ENCODE measurements at places on chromosomes 6 and 20. TPM values are rescaled to one million over a fixed set of nuclear protein-coding genes. Genes with fewer than 3 reads are reported as not detected.

DNA sequence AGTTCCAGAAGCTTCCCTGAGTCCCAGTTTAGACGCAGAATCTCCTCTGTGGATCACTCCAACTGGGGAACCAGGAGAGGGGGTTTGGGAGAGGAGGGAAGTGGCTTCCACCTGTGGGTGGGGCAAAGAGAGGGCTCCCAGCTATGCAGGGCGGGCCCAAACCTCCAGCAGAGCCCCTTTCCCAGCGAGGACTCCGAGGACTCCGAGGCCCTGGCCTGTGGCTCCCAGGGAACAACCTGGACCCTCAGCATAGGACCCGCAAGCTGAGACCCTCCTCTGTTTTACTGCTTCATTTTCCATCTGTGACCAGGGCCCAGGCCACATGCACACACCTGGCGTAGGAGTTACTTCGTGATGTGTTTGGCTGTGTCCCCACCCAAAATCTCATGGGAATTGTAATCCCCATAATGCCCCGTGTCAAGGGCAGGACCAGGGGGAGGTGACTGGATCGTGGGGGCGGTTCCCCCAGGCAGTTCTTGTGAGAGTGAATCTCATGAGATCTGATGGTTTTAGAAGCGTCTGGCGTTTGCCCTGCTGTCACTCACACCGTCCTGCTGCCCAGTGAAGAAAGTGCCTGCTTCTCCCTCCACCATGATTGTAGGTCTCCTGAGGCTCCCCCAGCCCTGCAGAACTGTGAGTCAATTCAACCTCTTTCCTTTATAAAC, 27.9 kb downstream of the NTSR1 start:
- H3K27me3 ChIP-seq = peaks cover 20% of the 10 kb centered on the region
- H3K4me1 ChIP-seq = peaks cover 11% of the 10 kb centered on the region
- peak; percentile 63 for DNase-seq
- H3K4me3 ChIP-seq = no peak overlapping the region

The OR2J3 gene
- not detected for total RNA-seq

DNA sequence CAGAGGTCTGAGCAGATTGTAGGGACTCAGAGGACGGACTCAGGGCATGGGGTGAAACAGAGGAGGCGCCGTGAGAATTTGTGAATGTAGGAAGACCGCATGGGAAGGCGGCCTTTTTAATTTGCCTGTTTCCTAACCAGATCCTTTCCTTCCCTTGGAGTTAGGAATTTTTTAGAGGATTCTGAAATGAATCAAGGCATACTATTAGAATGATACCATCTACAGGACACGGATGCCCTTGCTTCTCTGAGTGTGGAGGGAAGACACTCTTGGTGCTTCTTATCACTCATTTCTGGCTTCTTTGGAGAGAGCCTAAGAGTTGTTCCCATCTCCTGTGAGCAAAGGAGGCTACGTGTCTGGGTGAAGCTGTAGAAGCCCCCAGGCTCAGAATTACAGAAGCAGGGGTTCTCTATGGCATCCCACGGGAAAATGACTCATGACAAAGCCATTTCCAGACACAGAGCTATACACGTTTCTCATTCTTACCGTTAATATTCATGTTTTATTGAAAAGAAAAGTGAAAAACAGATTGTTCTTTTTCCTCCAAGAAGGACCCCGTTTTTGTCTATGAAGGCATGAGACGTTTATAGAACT, 148.5 kb downstream of the EDN3 start:
- H3K4me3 ChIP-seq = no peak overlapping the region
- H3K4me1 ChIP-seq = peaks cover 10% of the 10 kb centered on the region
- H3K27me3 ChIP-seq = peaks cover 2% of the 10 kb centered on the region

The MMS22L gene
- total RNA-seq = 7.6 TPM

DNA sequence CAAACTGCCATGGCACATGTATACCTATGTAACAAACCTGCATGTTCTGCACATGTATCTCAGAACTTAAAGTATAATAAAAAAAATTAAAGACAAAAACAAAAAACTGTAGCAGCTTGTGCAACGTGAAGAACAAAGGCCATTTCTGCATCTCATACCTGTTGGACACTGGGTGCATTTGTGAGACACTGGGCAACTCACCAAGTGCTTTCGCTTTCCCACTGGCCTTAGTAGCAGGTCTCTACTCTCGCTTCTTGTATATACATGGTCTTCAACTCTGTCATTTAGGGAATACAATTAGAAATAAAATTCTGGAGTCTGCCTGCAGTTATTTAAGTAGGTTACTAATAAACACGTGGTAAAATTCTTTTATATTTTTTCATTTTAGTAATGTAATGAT, 423.8 kb downstream of the CBLN4 start:
- H3K36me3 ChIP-seq = no peaks in the 10 kb centered on the region
- H3K27ac ChIP-seq = no peak overlapping the region
- no peak overlapping the region for H3K4me3 ChIP-seq

The SLC4A11 gene
- total RNA-seq = 4.9 TPM

DNA sequence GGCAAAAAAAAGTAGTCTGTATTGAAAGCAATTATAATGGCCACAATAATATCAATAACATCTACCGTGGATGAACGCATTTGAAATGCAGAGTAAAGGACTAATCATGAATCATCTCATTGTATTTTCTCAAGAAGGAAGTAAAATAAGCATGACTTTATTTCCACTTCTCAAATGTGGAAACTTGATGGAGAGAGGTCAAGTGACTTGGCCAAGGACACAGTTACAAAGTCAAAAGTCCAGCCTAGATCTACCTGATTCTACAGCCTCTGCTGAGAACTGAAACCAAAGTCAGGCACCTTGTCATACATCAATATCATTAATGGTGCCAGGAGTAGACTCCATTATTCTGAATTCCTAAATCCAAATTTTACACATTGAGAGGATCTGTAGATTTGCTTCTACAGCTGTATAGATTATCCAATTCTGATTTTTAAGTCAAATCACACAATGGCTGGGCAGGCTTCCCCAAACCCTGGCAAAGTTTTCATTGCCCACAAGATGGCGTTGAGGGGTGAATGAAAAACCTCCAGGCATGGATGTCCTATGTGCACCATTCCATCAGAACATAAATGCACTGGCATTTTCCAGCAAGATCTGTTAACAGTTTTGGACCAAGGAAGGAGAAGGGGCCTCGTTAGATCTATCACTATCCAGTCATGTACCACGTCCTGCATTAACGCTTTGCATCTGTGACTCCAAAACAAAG, 423.1 kb downstream of the MAFB start:
- no peaks in the 10 kb centered on the region for H3K4me1 ChIP-seq
- no peak overlapping the region for H3K4me3 ChIP-seq
- H3K36me3 ChIP-seq = no peaks in the 10 kb centered on the region
- no peak overlapping the region for H3K27ac ChIP-seq
- DNase-seq = no peak

The MEI4 gene
- total RNA-seq = not detected

GRCh38 chr6:21769405-21769861, 175.9 kb downstream of the SOX4 start:
- H3K4me1 ChIP-seq = peaks cover 53% of the 10 kb centered on the region
- peak overlapping the region; percentile 85 for H3K27ac ChIP-seq
- no peaks in the 10 kb centered on the region for H3K27me3 ChIP-seq
- no peaks in the 10 kb centered on the region for H3K36me3 ChIP-seq
- peak overlapping the region; percentile 1 for H3K4me3 ChIP-seq

DNA sequence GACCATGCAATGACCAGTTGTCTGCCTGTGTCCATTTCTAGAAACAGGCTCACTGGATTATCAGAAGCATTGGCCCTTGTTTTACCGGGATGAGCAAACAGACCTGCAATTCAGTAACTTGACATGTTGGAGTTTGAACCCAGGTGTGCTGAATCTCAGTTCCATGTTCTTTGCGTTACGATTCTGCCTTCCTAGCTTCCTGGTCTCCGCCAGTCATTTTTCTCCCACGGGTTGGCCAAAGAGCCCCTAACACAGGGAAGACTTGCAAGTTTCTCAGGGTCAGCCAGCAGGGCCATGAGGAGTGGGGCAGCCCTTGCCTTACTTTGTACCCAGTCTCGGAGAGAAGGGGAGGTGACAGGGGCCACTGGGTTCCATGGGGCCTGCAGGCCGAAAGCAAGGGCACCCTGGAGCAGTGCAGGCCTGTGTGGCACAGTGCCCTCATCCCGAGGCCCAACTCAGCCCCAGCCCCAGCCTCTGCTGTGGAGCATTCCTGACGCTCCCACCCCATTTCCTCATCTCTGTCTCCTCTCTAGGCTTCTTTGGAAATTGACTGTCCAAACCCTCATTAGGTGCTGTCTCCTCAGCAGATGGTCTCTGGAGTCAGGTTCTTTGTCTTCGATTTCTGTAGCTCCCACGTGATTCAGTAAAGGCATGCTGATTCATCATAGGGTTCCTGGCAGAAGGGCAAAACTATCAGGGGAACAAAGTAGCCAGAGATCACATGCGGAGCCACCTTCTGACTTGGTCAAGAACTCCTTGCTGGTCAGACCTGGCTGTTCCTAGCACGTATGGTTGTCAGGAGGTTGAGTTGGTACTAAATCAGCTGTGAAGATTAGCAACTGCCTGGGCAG, 23.6 kb downstream of the CDS2 start:
- no peak for DNase-seq
- H3K4me1 ChIP-seq = peaks cover 26% of the 10 kb centered on the region
- no peaks in the 10 kb centered on the region for H3K27me3 ChIP-seq
- no peak overlapping the region for H3K27ac ChIP-seq
- H3K36me3 ChIP-seq = no peaks in the 10 kb centered on the region

- no peaks in the 10 kb centered on the region for H3K36me3 ChIP-seq
- DNase-seq = no peak
- H3K4me1 ChIP-seq = peaks cover 19% of the 10 kb centered on the region
- H3K27me3 ChIP-seq = peaks cover 5% of the 10 kb centered on the region
These were observed 63.4 kb downstream of the QRSL1 start for GRCh38 chr6:106692819-106693208.

DNA sequence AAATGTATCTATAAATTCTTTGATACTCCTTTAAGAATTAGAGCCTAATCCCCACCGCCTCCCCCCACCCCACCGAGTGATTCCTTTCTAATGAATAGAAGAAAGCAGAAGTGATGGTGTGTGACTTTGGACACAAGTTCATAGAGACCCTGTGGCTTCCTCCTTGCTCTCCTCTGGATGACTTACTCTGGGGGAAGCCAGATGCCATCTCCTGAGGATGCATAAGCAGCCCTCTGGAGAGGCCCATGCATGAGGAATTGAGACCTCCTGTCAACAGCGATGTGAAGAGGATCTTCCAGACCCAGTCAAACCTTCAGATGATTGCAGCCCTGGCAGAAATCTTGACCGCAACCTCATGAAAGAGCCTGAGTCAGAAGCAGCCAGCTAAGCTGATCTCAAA, 21.1 kb downstream of the AHCY start:
- peaks cover 59% of the 10 kb centered on the region for H3K36me3 ChIP-seq
- H3K27ac ChIP-seq = no peak overlapping the region
- H3K4me1 ChIP-seq = no peaks in the 10 kb centered on the region
- no peak for DNase-seq

GRCh38 chr6:16230953-16231352, 7.4 kb upstream of the GMPR start:
- H3K27ac ChIP-seq = no peak overlapping the region
- no peaks in the 10 kb centered on the region for H3K27me3 ChIP-seq
- peaks cover 2% of the 10 kb centered on the region for H3K36me3 ChIP-seq
- H3K4me1 ChIP-seq = peaks cover 7% of the 10 kb centered on the region

The KCNQ2 gene
- total RNA-seq = not detected

DNA sequence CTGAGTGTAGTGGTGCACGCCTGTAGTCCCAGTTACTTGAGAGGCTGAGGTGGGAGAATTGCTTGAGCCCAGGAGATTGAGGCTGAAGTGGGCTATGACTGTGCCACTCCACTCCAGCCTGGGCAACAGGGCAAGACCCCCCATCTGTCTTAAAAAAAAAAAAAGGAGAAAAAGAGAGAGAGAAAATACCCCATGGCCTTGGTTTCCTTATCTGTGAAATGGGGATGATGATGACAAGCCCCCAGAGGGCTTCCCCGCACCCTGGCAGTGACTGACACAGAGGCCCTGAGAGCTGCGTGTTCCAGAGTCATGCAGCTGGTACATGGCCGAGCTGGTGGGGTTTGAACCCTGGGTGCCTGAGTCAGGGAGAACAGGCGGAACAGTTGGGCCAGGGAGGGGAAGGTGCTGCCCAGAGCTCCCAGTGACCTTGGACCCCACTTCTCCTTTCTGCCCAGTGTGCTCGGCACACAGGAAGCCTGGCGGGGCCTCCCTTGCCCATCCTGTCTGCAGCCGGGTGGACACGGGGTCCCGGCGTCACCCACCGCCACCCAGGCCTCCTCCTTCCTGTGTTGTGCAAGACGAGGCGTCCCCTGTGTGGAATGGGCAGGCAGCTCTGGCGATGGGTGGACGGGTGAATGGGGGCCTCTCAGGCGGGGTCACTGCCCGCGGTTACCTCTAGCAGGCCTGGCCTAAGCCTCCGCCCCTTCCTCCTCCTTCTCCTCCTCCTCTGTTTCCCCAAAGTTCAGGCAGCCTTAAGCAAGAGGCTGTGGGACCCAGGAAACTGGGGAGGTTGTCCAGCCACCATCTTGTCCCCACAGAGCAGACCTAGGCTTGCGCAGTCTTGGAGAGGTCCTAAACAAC, 84.2 kb downstream of the CEBPB start:
- peaks cover 20% of the 10 kb centered on the region for H3K4me1 ChIP-seq
- DNase-seq = no peak
- H3K4me3 ChIP-seq = no peak overlapping the region
- H3K27ac ChIP-seq = no peak overlapping the region
- H3K36me3 ChIP-seq = no peaks in the 10 kb centered on the region
- H3K27me3 ChIP-seq = no peaks in the 10 kb centered on the region

Data from chondrocyte (in vitro differentiated cells).